ENCODE measurements at places on chromosomes 7 and 10. TPM values are rescaled to one million over a fixed set of nuclear protein-coding genes. Genes with fewer than 3 reads are reported as not detected.

DNA sequence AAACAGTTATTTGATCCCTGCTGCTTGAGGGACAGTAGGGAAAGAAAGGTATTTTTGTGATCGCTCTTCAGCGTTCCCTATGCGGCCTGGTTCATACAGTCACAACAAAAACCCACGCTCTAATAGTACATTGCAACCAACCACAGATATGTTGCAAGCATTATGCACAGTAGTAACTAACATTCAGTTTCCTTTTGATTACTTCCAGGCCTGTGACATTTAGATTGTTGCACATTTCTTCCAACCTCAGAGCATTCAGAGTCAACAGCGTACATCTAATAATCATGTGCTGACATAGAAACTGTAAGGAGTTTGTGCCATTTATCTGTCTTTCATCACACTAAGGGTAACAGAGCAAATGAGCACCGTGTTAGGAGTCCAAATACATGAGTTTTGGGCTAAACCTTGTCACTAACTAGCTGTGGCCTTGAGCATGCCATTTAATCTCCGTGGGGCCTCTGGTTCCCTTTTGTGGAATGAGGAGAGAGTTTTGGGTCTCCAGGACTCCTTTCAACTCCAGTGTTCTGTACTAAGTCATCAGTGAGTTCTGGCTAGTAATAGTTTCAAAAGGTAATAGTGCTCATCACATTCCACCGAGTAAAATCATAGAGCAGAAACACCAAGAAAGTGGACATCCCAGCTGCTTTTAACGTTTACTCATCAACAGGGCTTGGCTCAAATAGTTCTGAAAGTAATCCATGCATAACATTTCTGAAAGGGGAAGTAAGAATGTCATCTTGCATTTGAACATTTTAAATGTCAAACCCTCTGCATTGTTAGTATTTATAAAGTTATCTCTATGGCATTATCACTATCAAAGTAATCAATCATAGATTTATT is 99.0 kb upstream of the FZD1 start:
- H3K36me3 ChIP-seq, result no peaks in the 10 kb centered on the region
- H3K4me3 ChIP-seq, result no peak overlapping the region
- peak; percentile 50 for DNase-seq
- H3K27me3 ChIP-seq, result no peaks in the 10 kb centered on the region
- peaks cover 19% of the 10 kb centered on the region for H3K4me1 ChIP-seq
- peak overlapping the region; percentile 77 for H3K27ac ChIP-seq

DNA sequence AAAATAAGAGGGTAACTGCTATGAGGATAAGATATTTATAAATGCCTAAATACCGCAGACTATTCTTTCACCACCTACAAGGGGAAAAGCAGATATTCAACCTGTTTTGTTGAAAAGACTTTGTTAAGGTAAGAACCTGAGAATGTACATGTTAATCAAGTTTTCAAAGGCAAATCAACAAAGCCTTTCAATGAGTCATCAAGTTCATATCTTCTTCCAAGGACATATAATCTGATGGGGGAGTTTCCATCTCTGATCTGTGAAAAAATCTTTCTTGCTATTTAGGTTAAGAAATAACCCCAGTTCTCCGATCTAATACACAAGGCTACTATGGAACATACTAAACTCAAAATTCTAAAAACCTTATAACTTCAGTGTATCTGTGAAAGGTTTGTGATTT is 40.0 kb upstream of the ANLN start:
- H3K4me3 ChIP-seq, result no peak overlapping the region
- H3K27me3 ChIP-seq, result no peaks in the 10 kb centered on the region
- H3K4me1 ChIP-seq, result no peaks in the 10 kb centered on the region
- H3K27ac ChIP-seq, result no peak overlapping the region
- H3K36me3 ChIP-seq, result no peaks in the 10 kb centered on the region
- no peak for DNase-seq

CASTOR2 gene
- total RNA-seq, result 4.9 TPM

DNA sequence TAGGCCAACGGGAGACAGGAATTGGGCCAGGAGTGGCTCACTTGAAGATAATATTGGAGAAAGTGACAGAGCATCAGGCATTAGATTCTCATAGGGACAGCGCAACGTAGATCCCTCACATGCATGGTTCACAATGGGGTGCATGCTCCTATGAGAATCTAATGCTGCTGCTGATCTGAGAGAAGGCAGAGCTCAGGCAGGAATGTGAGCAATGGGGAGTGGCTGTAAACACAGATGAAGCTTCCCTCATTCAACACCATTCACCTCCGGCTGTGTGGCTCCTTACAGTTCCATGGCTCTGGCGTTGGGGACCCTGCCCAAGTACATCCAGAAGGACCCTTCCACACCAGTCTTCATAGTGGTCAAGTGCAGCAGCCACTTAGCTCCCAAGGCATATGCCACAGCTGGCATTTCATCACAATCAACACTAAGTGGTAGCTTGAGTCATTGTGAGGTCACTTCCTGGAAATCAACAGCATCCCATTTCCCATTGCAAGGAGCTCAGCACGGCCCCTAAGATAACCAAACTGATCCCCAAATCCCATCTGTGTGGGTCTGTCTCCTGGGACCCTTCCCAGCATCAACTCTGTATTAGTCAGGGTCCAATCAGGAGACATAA is 174.5 kb downstream of the TPST1 start:
- DNase-seq, result no peak
- peaks cover 3% of the 10 kb centered on the region for H3K36me3 ChIP-seq
- no peaks in the 10 kb centered on the region for H3K27me3 ChIP-seq
- no peak overlapping the region for H3K4me3 ChIP-seq
- H3K4me1 ChIP-seq, result no peaks in the 10 kb centered on the region

GRCh38 chr7:31340051-31340450 is 475 bp downstream of the NEUROD6 start:
- H3K27me3 ChIP-seq, result peaks cover 5% of the 10 kb centered on the region
- no peaks in the 10 kb centered on the region for H3K4me1 ChIP-seq
- H3K4me3 ChIP-seq, result no peak overlapping the region
- H3K36me3 ChIP-seq, result no peaks in the 10 kb centered on the region
- no peak overlapping the region for H3K27ac ChIP-seq

- H3K27ac ChIP-seq, result no peak overlapping the region
- no peak for DNase-seq
- no peaks in the 10 kb centered on the region for H3K4me1 ChIP-seq
- H3K36me3 ChIP-seq, result no peaks in the 10 kb centered on the region
- H3K27me3 ChIP-seq, result no peaks in the 10 kb centered on the region
- no peak overlapping the region for H3K4me3 ChIP-seq
Measured at GRCh38 chr10:97822261-97822687, 27.4 kb upstream of the GOLGA7B start.

DNA sequence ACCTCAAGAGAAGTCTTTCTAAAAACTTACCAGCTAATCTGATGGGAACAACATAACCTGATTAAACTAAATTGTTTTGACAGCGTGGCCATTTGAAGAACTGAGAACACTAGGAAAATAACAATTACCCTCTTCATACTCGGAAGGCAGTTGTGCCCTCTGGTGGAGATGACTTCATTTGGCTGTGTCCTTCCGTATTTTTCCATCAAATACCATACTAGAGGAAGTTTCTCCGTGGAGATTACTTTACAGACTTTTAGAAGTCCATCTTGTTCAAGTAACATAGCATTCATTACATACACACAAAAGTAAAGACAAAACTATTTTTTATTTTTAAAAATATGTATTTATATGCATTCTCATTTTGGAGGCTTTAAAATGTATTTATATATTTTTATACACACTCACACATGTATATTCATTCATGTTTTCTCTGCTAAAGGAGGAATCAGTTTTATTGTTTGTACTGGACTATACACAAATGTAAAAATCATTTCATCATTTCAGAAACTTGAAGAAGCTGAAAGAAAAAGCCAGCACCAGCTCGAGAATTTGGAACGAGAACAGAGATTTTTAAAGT is 25.2 kb downstream of the SMNDC1 start:
- no peaks in the 10 kb centered on the region for H3K36me3 ChIP-seq
- H3K27ac ChIP-seq, result no peak overlapping the region
- H3K4me3 ChIP-seq, result no peak overlapping the region
- peaks cover 17% of the 10 kb centered on the region for H3K4me1 ChIP-seq

GRCh38 chr7:89458114-89458513 is 662.6 kb upstream of the TEX47 start:
- no peak for DNase-seq
- no peak overlapping the region for H3K4me3 ChIP-seq
- no peaks in the 10 kb centered on the region for H3K27me3 ChIP-seq
- no peak overlapping the region for H3K27ac ChIP-seq
- no peaks in the 10 kb centered on the region for H3K36me3 ChIP-seq

GRCh38 chr10:61066661-61067344 is 122.8 kb upstream of the RHOBTB1 start:
- H3K36me3 ChIP-seq, result no peaks in the 10 kb centered on the region
- no peak for DNase-seq
- no peak overlapping the region for H3K4me3 ChIP-seq

GRCh38 chr10:54985732-54986131 is 184.7 kb upstream of the PCDH15 start:
- no peak overlapping the region for H3K4me3 ChIP-seq
- no peaks in the 10 kb centered on the region for H3K27me3 ChIP-seq
- no peak overlapping the region for H3K27ac ChIP-seq
- no peaks in the 10 kb centered on the region for H3K36me3 ChIP-seq
- DNase-seq, result no peak

DNA sequence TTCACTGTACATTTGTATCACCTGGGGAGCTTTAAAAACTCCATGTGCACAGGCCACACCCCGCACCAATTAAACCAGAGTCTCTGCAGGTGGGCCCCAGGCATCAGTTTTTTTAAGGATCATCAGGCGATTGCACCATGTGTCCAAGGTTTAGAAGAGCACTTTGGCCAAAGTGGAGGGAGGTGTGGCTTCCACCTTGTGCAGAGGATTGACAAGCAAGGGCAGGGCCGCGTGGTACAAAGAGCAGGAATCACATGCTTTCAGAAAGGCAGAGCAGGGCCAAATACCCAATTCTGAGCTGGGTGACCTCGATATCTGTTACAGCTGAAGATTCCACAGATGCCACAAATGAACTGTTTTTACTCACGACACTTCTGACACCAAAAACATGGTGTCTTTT is 52.4 kb downstream of the NOC3L start:
- H3K27ac ChIP-seq, result no peak overlapping the region
- DNase-seq, result no peak
- H3K4me3 ChIP-seq, result no peak overlapping the region
- no peaks in the 10 kb centered on the region for H3K4me1 ChIP-seq
- peaks cover 9% of the 10 kb centered on the region for H3K27me3 ChIP-seq

DNA sequence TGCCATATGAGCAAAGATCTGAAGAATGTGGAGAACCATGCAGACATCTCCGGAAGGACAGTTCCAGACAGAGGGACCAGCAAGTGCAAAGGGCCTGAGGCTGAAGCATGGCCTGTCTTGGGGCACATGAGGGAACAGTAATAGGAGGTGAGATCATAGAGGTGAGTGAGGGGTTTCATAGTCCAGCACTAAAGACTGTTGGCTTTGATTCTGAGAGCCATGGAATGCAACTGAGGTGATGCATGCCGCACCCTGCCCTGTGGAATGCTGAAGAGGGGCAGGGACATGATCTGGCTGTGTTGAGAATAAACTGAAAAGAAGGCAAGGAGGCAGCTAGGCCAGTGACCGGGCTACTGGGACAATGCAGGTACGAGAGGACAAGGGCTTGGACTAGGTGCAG is 253.1 kb upstream of the KLF14 start:
- H3K4me3 ChIP-seq, result no peak overlapping the region
- H3K27me3 ChIP-seq, result no peaks in the 10 kb centered on the region
- no peaks in the 10 kb centered on the region for H3K36me3 ChIP-seq
- H3K27ac ChIP-seq, result peak overlapping the region; percentile 10
- peaks cover 32% of the 10 kb centered on the region for H3K4me1 ChIP-seq
- no peak for DNase-seq

GRCh38 chr7:27031289-27032172 is 64.3 kb downstream of the HOXA1 start:
- no peaks in the 10 kb centered on the region for H3K36me3 ChIP-seq
- peak overlapping the region; percentile 41 for H3K27ac ChIP-seq
- no peaks in the 10 kb centered on the region for H3K27me3 ChIP-seq
- H3K4me1 ChIP-seq, result peaks cover 7% of the 10 kb centered on the region
- no peak overlapping the region for H3K4me3 ChIP-seq

DNA sequence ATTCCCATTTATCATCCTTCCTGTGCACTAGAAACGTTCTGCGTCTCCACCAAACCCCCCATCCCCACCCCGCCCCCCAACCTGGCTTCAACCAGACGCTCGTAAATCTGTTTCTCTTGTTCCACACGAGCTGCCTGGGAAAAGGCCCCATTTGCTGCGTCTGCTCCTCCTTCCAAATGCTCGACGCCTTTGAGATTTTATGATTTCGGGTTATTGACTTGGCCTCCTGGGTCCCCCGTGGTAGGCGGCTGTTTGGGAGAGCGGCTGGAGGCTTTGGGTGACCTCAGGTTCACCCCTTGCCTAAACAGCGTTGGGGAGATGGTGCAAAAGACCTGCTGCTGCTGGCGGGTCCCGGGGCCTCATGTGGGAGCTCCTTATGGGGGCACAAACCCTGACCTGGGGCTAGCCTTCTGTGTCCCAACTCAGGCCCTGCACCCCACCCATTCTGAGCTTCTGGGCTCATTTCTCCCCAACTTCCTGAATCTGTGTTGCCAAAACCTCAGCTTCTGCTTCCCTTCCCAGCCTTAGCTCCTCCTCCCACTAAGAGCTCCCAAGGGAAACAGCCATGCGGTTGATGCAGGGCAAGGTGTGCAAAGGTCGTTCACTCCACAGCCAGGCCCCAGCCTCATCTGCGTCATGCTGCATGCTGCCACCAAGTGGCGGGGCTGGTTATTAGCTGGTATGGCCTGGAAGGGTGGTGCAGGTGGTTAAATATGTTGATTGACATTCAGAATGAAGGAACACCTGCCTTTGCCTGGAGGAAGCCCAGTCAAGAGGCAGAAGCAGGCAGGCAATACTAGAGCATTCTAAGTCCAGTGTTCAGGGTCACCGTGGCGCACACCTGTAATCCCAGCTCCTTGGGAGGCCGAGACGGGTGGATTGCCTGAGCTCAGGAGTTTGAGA is 49.1 kb upstream of the ELN start:
- H3K4me3 ChIP-seq, result no peak overlapping the region
- peaks cover 4% of the 10 kb centered on the region for H3K4me1 ChIP-seq
- H3K27ac ChIP-seq, result no peak overlapping the region
- H3K36me3 ChIP-seq, result no peaks in the 10 kb centered on the region
- H3K27me3 ChIP-seq, result no peaks in the 10 kb centered on the region
- peak; percentile 36 for DNase-seq

SFRP5 gene
- not detected for total RNA-seq

OPN4 gene
- not detected for total RNA-seq

IGFBP3 gene
- not detected for total RNA-seq

HECW1 gene
- total RNA-seq, result not detected

DNA sequence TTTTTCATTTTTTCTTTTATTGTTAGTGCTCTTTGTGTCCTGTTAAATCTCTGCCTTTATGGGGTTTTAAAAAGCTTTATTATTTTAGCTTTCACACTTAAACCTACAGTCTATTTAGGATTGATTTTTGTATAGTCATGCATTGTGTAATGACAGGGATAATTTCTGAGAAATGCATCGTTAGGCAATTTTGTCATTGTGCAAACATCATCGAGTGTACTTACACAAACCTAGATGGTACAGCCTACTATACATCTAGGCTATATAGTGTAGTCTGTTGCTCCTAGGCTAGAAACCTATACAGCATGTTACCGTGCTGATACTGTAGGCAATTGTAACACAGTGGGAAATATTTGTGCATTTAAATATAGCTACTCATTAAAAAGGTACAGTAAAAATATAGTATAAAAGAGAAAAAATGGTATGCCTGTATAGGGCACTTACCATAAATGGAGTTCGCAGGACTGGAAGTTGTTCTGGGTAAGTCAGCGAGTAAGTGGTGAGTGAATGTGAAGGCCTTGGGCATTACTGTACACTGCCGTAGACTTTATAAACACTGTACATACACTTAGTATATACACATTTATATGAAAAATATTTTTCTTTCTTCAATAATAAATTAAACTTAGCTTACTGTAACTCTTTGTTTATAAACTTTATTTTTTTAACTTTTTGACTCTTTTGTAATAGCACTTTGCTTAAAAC is 16.0 kb downstream of the UBE2D1 start:
- no peak overlapping the region for H3K4me3 ChIP-seq
- peaks cover 6% of the 10 kb centered on the region for H3K4me1 ChIP-seq
- H3K36me3 ChIP-seq, result no peaks in the 10 kb centered on the region
- H3K27ac ChIP-seq, result no peak overlapping the region

PTN gene
- not detected for total RNA-seq

All from B cell (primary cell).